Left lung (tissue), 14 donors: ENCODE measurements at places on chromosomes 3 and 15. TPM values are rescaled to one million over a fixed set of nuclear protein-coding genes. Genes with fewer than 3 reads are reported as not detected.

Gene MME
- total RNA-seq = 9.1 TPM

Gene TEX55
- not detected for total RNA-seq

Gene THSD4
- total RNA-seq = 24.6 TPM

- DNase-seq = peak; percentile 58
These were observed 1.4 kb upstream of the ROBO2 start for GRCh38 chr3:77038468-77038929.

GRCh38 chr15:75836959-75837334 lies 6.3 kb upstream of the UBE2Q2 start:
- DNase-seq = no peak

- no peak for DNase-seq
These were observed 208.4 kb upstream of the TRIM42 start for GRCh38 chr3:140469491-140469890.
